Activated CD8-positive, alpha-beta memory T cell treated with anti-CD3 and anti-CD28 coated beads, Interleukin-2, amount 50 U/mL, for 4 hours (primary cell): ENCODE measurements at places on chromosomes 11 and 22.

DNA sequence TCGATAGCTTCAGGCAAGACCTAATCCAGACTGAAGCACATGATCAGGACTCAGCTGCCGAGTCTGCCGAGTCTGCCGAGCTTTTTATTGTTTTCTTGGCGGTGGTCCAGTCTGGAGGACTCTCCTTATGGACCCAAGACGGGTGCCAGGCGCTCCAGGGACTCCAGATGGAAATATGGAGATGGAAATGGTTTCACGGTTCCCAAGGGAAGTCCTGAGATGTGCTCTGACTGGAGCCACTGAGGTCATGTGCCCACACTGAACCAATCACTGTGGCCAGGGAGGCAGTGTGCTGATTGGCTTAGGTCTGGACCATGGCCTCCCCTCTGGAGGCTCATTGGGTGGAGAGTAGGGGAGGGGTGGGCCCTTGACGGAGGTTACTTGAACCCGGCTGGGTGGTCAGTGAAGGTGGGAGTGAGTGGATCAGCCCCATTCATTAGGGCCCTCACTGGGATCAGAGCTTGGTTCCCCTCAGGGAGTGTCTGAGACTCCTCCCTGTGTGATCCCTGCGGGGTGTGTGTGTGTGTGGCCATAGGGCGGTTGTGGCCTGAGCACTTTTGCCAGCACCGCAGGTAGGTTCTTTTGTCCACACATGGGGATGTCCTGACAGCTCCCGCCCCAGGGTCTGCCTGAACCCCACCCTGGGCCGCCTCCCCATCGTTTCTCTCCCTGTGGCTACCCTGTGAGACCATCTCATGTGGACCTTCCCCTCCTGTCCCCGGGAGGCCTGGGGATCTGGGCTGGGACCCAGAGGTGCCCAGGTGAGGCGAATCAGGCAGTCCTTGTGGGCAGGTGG is 14.0 kb downstream of the RPS6KA4 start:
- DNase-seq, result no peak

- DNase-seq, result no peak
These were observed 21.4 kb upstream of the AMOTL1 start for GRCh38 chr11:94746721-94747120.

- DNase-seq, result no peak
These were observed 57.7 kb upstream of the RASD2 start for GRCh38 chr22:35482974-35483373.

DNA sequence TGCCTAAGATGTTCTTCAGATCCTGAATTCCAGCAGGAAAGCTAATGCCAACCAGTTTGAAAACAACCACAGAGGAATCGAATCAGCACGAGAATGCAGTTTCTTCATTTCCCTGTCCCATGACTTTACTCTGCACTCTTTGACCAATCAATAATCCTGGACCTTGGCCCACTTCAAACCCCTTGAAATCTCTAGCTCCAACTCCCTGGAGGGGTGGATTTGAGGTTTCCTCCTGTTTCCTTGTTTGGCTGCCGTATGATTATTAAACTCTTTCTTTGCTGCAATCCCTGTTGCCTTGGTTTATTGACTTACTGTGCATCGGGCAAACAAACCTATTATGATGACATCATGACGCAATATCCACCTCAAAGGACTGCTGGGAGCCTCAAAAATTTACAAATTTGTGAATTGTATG is 109.3 kb downstream of the FBXO7 start:
- no peak for DNase-seq

- no peak for DNase-seq
These were observed 15.3 kb upstream of the ACCSL start for GRCh38 chr11:44032299-44033085.

- DNase-seq, result no peak
These were observed 20.2 kb upstream of the IL17RA start for GRCh38 chr22:17064498-17065100.

GRCh38 chr22:32874976-32875375 is 73.5 kb downstream of the TIMP3 start:
- DNase-seq, result no peak

- peak; percentile 44 for DNase-seq
These were observed 2.4 kb downstream of the MAPK11 start for GRCh38 chr22:50267591-50268390.

DNA sequence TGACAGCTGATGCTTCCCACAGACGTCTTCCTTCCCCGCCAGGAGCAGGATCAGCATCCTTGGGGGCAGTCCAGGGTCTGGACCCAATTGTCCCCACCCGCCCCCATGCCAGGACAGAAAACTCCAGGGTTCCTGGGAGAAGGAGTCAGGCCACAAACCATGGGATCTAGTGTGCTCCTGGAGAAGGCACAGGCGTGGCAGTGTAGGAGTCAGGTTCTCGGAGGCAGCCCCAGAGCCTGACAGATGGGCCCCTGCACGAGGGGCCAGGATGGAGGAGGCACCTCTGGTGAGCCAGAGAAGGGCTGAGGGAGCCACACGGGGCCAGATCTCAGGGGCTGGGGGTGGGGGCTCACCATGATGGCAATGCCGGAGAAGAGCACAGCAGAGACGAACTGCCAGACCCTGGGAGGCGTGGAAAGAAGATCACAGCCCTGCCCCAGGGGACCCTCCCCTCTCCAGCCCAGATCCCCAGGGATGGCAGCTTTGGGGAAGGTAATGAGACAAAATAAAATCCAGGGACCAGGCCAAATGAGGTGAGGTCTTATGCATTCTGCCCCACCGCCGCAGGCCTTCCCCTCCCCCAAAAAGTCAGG is 13.6 kb downstream of the TP53I11 start:
- no peak for DNase-seq

DNA sequence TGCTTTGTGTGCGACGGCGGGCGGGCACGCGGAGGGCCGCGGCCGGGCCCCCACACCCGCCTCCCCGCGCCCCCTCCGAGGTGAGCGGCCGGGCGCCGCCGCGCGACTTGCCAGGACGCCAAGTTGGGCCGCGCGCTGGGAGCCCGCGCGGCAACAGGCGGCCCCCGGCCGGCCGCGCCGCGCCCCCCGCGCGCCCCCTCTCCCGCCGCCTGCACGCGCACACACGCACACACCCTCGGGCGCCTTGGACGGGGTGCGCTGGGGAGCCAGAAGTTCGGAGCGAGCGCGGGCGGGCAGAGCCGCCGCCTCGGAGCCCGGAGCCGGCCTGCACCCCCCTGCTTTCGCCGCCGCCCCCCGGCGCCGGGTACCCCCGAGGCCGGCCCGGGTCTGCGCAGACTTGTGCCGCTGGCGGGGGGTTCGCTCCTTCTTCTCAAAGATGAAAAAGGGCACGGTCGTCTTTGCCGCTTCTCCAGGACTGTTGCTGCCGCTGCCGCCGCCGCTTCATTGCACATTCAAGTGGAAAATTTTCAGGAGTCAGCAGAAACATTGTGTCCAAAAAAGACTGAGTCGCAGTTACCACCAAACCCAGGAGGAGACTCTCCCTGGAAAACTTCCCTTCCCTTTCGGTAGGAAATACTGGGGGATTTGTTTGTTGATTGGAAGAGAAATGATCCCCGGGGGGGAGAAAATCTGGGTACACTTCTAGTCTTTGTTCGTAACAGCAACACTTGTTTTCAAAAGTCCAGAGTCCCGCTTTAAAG is 895 bp downstream of the TEAD1 start:
- DNase-seq, result no peak

- no peak for DNase-seq
These were observed 540 bp downstream of the MS4A14 start for GRCh38 chr11:60396799-60397198.

DNA sequence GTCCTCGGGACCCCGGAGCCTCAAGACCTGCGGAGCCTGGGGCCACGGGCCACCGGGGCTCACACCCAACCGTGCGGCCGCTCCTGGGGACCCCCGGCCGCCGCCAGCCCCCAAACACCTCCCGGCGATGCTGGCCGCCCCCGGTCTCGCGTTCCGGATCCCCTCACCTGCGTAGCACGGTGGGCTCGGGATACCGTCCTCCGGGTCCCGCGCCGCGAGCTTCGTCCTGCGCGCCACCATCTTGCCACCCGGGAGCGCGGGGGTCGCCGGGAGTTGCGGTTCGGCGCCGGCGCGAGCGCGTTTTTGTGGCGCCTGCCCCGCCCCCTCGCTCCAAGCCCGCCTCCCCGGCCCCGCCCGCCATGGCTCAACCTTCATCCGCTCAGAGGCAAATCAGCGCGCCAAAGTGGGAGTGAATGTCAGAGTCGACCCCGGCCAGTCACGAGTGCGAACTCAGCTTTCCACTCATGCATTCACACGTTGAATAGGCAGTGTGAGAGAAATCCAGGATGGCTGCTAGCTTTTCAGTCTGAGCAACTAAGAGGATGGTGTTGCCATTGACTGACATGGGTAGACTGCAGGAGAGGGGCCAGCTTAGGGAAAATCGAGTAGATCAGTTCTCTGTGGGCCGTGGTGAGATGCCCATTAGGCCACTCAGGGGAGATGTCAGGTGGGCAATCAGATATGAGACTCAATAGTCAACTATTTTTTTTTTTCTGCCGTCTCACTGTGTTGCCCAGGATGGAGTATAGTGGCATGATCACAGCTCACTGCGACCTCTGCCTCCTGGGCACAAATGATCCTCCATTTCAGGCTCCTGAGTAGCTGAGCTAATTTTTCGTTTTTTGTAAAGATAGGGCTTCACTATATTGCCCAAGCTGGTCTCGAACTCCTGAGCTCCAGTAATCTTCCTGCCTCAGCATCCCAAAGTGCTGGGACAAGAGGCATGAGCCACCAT is 28.3 kb downstream of the SERHL2 start:
- peak; percentile 85 for DNase-seq

DNA sequence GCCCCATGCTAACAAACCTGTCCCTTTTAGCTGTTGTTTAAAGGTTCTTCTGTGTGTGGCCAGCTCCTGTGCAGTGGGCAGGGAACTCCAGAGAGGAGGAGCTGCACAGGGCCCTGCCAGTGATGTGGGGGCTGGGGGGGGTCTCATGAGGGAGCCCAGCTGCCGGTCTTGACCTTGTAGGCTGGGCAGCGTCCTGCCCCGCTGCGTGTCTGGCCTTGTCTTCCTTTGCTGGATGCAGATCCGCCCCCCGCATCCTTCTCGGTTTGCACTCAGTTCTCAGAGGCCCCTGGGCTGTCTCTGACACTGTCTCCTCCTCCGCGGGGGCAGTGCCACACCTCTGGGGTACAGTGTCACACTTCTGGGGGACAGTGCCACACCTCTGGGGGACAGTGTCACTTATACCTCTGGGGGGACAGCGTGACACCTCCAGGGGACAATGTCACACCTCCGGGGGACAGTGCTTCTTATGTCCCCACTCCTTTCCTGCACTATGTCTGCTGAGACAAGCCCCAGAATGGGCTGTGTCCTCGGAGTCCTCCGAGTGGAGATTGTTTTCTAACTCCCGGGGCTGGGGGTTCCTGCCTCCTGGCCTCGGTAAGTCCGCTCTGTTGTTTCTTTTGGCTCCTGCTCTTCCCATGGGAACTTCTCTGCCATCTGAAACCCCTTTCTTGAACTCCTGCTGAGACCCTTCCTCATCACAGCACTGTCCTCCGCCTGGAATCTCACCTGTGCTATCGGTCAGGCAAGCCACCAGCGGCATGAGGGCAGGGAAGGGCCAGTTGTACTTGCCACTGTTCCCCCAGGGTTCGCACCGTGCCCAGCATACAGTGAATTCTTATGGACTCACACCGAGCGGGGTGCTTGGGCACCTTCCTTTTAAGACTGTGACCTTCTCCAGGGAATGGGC is 788.3 kb downstream of the TBC1D22A start:
- no peak for DNase-seq
